T-helper 17 cell (primary cell): ENCODE measurements at places on chromosomes 1 and 21. TPM values are rescaled to one million over a fixed set of nuclear protein-coding genes. Genes with fewer than 3 reads are reported as not detected.

DNA sequence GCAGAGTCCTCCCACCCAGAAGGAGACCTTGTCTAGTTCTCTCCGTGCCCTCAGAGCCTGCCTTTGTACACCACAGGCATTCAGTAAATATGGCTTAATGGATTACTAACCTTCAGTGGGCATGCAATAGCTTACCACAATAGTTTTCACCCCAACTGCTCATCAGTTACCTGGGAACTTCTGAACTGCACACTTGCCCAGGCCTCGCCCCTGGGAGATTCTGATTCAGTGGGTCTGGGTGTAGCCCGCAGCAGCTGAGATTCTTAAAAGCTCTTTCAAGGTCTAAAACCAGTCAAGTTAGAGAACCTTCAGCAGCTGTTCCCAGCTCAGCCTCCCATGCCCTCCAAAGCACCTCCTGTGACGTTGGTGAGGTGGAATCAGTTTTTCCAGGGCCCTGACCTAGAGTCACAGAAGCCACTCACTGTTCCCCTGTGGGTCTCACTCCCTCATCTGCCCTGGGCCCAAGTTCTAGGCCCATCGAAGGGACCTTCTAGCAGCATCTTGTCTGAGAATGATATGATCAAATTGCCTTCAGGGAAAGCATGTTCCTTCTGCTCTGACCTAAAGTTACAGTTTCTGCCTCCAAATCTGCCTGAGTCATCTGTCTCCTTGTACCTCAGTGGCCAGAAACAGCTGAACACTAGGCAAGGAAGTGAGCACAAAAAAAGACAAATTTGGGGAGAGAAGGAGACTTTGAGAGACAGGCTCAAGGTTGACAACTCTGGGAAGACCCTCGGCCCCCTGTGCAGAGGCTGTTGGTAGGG lies 10.8 kb downstream of the ASAP3 start:
- H3K4me1 ChIP-seq = peaks cover 4% of the 10 kb centered on the region
- H3K27me3 ChIP-seq = peaks cover 12% of the 10 kb centered on the region
- no peak for DNase-seq
- H3K36me3 ChIP-seq = peaks cover 6% of the 10 kb centered on the region

- H3K27me3 ChIP-seq = no peaks in the 10 kb centered on the region
- no peaks in the 10 kb centered on the region for H3K36me3 ChIP-seq
Observed at GRCh38 chr1:54816951-54817350, 15.8 kb upstream of the TTC22 start.

DNA sequence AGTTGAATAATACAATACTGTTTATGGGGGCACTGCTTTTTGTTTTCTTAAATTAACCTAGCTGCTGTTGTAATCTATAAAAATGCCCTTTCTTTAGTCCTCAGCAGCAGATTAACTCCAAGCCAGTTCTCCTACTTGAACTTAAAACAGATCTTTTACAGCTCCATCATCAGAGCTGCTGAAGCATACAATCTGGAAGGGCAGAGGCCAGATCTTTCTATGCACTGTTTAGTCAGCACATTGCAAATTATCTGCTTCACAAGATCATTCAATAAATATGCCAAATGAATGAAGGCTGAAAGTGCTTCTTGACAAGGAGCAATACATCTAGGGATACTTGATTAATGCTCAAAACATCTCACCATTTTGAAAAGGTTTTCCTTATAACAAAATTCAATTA lies 115.8 kb downstream of the PLPPR5 start:
- no peak for DNase-seq
- no peak overlapping the region for H3K27ac ChIP-seq
- H3K36me3 ChIP-seq = no peaks in the 10 kb centered on the region
- H3K4me3 ChIP-seq = no peak overlapping the region

DNA sequence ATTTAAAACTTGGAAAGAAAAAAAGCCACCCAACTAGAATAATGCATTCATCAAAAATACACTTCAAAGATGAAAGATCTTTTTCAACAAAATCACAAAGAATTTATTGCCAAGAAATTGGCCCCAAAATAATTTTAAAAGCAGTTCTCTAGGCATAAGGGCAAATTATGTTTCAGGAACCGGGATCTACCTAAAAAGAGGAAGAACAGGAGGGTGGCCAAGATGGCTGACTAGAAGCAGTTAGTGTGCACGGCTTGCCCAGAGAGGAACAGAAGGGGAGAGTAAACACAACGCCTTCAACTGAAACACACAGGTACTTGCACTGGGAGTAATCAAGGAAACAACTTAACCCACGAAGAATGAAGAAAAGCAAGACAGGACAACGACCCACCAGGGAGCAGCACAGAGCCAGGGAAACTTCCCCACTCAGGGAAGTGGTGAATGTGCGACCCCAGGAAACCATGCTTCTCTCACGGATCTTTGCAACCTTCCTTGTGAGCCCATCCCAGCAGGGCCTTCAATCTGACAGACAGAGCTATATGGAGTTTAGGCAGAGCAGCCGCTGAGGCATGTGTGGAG lies 46.1 kb downstream of the ACKR1 start:
- H3K4me1 ChIP-seq = no peaks in the 10 kb centered on the region
- no peak for DNase-seq
- no peak overlapping the region for H3K27ac ChIP-seq
- peaks cover 45% of the 10 kb centered on the region for H3K27me3 ChIP-seq

DNA sequence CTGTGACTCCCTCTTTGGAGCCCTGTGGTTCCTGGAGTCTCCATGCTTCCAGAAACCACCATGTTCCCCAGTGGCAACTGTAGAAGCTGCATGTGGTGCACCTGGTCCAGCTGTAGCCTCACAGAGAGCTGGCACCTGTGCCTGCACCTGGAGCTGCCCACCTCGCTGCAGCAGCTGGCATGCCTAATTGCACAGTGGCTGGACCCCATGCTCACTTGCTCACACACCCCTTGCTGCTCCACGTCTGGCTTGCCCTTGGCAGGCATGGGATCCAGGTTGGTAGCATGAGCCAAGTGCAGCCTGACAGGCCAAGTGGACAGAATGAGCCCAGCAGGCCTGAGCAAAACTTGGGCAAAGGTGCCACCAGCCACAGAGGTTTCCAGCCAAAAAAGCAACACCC lies 680.1 kb downstream of the MATN1 start:
- H3K27ac ChIP-seq = no peak overlapping the region
- peaks cover 2% of the 10 kb centered on the region for H3K36me3 ChIP-seq
- DNase-seq = no peak
- peaks cover 36% of the 10 kb centered on the region for H3K27me3 ChIP-seq
- H3K4me3 ChIP-seq = no peak overlapping the region
- peaks cover 2% of the 10 kb centered on the region for H3K4me1 ChIP-seq

The MEF2D gene
- total RNA-seq = 157 TPM

DNA sequence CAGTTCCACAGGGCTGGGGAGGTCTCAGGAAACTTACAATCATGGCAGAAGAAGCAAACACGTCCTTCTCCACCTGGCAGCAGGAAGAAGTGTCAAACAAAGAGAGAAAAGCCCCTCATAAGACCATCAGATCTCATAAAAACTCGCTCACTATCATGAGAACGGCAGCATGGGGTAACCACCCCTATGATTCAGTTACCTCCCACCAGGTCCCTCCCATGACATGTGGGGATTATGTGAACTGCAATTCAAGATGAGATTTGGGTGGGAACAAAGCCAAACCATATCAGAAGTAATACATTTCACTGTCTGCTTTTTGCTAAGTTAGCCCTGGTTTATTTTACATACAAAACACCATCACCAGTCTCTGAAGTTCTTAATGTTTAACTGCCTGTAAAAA lies 68.5 kb downstream of the RBM11 start:
- H3K4me3 ChIP-seq = no peak overlapping the region
- H3K36me3 ChIP-seq = no peaks in the 10 kb centered on the region
- peaks cover 23% of the 10 kb centered on the region for H3K27me3 ChIP-seq
- no peak overlapping the region for H3K27ac ChIP-seq

- no peaks in the 10 kb centered on the region for H3K36me3 ChIP-seq
- DNase-seq = no peak
- H3K4me3 ChIP-seq = no peak overlapping the region
- H3K27me3 ChIP-seq = no peaks in the 10 kb centered on the region
- no peak overlapping the region for H3K27ac ChIP-seq
Observed at GRCh38 chr1:57222801-57223200, 201.1 kb downstream of the DAB1 start.

DNA sequence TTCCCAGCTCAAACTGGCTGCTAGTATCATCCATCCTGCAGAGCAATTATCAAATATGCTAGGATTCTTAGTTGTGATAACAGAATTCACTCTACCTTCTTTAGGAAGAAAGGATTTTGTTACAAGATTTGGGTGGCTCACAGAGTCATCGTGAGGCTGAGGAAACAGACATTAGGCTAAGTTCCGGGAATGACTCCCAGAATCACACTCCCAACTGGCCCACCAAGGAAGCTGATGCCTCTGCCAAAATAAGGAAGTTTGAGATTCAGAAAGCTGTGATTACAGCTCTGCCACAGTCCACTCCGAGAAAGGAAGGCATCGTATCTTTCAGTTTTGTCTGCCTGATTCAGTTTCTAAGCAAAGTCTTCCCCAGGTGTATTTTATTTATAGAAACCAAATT lies 50.6 kb upstream of the LYPLAL1 start:
- no peaks in the 10 kb centered on the region for H3K4me1 ChIP-seq
- no peak overlapping the region for H3K27ac ChIP-seq
- no peaks in the 10 kb centered on the region for H3K36me3 ChIP-seq
- peaks cover 20% of the 10 kb centered on the region for H3K27me3 ChIP-seq
- H3K4me3 ChIP-seq = no peak overlapping the region

GRCh38 chr1:153941826-153942725 lies 4.4 kb downstream of the DENND4B start:
- no peaks in the 10 kb centered on the region for H3K27me3 ChIP-seq
- peak overlapping the region; percentile 7 for H3K4me3 ChIP-seq
- H3K27ac ChIP-seq = peak overlapping the region; percentile 94
- no peak for DNase-seq
- H3K4me1 ChIP-seq = peaks cover 37% of the 10 kb centered on the region
